LoVo (cell line): ENCODE measurements at places on chromosomes 13 and 19.

GRCh38 chr19:42143341-42144234 lies 11.3 kb upstream of the POU2F2 start:
- DNase-seq, result peak; percentile 19

DNA sequence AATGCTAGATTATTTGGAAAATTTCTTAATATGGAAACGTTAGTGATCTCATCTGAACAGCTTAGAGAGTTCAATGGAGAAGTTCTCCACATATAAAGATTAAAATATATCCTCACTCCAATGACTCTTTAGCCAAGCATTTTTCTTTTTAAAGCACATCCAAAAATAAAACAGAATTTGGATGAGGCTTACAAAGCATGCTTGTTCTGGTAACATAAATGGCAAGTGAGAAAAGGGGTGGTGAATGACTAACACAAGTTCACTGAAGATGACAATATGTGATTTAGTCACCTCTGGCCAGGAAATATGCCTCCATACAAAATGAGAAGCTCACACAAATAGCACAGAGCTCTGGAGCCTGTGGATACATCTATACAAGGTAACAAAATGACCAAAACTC lies 253.0 kb downstream of the PCDH20 start:
- DNase-seq, result no peak

DNA sequence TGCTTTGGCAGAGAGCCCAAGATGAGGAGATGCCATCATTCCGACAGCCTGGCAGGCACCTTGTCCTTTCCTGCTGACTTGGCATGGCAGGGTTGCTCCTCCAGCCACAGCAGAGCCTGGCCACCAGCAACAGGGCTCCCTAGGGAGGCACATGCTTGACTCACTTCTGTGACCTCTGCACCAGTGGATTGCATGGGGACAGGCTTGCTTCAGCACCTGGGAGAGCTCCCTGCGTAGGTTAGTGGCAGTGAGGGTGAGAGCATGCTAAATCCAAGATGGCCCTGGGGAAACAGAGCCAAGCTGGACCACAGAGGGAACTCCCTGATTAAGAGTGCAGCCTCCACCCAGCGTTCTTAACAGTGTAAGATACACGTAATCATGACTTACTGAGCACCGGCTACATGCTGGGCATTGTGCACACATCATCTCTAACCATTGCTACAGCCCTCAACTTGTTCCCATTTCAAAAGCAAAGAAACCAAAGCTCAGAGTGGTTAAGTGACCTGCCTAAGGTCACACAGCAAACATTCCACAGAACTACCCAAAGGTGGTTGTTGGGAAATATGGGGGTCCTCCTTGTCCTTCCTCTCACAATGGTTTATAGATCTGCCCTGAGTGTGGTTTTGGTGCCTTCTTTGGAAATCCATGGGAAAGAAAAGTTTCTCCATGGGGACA lies 116.6 kb upstream of the UQCRFS1 start:
- no peak for DNase-seq

GRCh38 chr13:27057817-27058216 lies 113.8 kb downstream of the USP12 start:
- DNase-seq, result no peak

DNA sequence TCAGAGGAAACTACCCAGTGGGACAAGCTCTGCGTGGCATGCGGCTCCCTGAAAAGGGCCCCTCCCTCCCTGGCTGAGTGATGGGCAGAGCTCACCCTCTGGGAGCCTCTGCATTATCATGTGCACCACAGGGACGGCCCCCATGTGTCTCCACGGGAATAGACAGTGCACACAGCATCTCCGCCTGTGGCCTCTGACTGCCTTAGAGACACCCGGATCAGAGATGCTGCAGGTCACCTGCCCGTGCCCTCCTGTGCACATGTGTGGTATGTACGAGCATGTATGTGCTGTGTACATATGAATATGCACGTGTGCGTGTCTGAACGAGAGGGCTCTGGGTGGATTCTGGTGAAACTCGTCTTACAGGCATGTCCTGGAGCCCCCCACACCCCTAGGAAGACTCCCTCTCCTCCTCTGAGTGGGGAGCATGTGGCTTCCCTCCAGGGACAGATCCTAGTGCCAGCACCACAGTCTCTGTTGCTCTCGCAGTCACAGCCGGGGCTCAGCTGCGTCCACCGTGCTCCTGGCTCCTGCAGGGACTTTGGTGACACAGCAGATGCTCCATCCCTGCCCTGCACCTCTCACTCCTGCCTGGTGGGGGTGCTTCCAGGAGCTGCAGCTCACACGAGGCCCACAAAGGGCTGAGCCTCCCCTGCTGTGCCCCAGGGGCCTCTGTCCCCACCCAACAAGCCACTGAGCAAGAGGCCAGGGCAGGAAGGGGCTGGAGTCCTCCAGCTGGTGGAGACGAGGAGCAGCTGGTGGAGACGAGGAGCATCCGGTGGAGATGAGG lies 19.6 kb downstream of the C13orf46 start:
- no peak for DNase-seq

DNA sequence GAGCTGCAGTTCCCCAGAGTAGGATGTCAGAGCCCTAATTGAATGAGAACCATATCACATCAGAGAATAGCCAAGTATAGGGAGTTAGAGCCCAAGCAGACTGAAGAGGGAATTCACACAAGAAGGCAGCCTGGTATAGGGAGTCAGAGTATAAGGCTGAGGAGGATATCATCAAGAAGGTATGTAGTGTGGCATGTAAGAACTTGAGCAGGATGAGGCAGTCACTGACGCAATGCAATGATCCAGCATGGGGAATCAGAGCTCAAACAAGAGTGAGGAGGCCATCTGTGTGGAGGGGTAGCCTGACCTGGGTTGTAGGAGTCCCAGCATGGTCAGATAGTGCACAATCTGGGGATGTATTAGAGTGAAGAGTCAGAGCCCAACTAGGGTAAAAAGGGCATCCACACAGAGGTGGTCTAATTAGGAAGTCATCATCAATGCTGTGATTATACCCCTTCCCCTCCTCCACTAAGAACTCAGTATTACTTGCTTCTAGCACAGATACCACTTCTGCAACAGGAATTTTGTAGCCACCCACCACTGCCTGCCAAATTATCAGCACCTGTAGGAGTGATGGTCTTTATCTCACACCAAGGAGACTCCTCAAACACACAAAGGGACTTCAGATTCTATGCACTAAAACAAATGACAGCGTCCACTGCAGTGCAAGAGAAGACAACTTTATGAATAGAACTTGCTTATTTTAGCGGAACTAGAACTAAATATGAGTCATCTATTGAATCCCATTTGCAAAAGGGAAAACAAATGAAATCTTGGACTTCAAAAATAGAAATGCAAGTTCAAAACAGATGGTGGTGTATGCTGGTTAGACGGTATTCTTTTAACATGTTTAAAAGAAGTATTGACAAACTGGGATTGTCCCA lies 107.2 kb downstream of the FNDC3A start:
- no peak for DNase-seq

GRCh38 chr13:112772929-112773328 lies 83.1 kb downstream of the ATP11A start:
- no peak for DNase-seq

- no peak for DNase-seq
These were observed 68.1 kb downstream of the UFM1 start for GRCh38 chr13:38417727-38418126.

- no peak for DNase-seq
These were observed 44.7 kb upstream of the TFDP1 start for GRCh38 chr13:113539822-113540221.
